CD4-positive, alpha-beta T cell treated with Interleukin-17A for 1 hour (primary cell): ENCODE measurements at places on chromosomes 1 and 21.
A peak's percentile ranks its signal among the peaks of the same experiment; 100 is the strongest.

DNA sequence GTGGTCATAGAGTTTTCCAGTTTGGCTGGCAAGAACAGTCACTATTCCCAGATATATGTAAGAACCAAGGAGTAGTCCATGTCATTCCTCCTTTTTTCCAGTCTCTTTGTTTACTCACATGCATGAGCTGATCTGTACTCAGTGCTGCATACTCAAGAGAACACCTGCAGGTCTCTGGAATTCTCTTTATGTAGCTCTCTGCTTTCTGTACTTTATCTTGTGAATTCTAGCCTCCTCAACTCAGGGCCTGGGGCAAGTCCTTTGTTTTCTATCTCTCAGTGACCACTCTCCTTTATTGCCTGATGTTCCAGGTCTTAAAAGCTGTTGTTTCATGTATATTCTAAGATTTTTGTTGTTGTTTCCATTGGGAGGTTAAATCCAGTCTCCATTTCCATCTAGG lies 478.9 kb downstream of the DPYD start:
- DNase-seq, result no peak

DNA sequence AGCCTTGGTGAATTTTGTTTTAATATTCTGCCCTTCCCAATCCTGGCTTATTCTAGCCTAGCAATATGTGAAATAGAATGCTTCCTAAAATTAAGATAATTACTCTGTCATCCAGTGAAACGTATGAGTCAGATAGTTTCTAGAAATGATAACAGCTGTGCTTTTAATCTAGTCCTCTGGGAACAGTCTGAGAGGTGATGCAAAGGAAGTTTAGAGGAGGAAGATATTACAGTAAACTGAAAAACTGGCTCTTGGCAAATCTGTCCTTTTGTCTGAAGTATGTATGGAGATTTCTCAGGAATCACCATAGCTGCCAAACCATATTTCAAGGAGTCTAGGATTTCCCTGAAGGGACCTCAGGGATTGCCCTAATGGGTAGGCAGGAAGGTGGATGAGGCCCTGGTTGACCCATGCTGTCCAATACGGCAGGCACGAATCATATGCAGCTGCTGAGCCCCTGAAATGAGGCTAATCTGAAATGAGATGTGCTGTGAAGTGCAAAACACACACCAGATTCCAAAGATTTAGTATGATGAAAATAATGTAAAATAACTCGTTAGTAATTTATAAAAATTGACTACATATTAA lies 70.8 kb upstream of the LBR start:
- no peak for DNase-seq

DNA sequence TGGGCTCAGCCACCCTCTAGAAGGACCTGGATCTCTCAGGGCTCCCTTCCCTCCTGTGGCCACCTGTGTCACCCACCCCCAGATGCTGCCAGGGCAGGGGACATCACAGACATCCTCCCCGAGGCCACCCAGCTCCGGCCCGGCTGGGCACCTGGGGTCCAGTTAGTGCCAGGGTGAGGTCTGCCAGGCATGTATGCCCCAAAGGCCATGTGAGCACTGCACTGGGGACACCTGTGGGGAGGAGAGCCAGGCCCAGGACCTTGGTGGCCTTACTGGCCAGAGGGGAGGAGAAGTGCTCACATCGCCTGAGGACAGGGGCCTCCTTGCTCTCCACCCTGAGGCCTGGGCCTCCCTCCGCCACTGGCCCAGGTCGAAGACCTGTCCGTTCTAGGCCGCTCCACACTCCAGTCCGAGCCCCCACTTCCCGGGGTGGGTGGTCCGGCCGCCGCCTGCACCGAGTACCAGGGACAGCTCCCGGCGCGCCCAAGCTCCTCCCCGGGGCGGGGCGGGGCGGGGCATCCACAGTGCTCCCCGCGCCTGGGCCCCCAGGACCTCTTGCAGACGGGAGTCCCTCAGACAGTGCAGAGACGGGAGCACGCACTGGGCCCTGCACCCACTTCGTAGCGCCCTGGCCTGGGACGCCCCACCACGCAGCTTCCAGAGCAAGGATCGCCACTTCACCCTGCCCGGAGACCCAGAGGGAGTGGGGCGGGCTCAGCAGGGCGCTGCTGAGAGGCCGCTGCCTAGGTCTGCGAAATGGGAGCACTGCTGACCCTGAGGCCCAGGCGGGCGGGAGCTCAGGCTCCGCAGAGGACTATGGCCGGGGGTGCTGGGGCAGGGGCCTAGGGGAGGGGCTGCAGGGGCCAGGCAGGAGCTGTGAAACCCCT lies 34.3 kb upstream of the CCDC27 start:
- no peak for DNase-seq

- DNase-seq, result no peak
These were observed 81.0 kb downstream of the RPS6KC1 start for GRCh38 chr1:213131851-213132655.

DNA sequence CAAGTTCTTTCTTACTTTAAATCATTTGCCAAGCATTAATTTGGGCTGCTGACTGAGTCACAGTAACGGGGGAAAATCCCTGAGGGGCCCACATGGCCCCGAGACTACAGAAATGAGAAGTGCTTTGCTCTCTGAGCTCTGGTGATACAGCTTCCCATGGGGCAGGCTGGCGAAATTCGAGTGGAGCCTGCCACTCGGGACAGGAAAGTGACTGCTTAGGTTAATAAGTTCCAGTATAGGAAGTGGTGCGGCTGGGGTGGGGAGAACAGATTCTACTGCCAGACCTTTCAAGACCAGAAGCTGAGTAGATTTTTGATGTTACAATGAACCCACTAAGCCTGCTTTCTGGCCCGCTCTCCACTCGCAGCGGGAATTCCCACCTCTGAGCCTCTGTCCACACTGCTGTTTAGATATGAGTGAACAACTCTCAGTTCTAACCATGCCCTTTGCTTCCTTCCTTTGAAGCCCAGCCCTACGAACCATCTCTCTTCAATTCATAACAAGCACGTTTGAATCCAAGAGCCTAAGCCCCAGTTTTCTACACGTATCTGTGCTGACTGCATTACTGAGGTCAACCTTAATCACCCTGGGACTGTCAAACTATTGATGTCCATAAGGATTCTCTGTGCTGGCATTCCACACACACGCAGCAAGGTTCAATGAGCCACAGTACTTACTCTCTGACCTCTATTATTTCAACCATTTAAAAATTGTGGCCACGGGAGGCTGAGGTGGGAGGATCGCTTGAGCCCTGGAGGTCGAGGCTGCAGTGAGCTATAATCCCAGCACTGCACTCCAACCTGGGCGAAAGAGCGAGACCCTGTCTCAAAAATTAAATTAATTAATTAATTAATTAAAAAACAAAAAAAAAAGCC lies 9.6 kb downstream of the ZBTB17 start:
- peak; percentile 64 for DNase-seq

DNA sequence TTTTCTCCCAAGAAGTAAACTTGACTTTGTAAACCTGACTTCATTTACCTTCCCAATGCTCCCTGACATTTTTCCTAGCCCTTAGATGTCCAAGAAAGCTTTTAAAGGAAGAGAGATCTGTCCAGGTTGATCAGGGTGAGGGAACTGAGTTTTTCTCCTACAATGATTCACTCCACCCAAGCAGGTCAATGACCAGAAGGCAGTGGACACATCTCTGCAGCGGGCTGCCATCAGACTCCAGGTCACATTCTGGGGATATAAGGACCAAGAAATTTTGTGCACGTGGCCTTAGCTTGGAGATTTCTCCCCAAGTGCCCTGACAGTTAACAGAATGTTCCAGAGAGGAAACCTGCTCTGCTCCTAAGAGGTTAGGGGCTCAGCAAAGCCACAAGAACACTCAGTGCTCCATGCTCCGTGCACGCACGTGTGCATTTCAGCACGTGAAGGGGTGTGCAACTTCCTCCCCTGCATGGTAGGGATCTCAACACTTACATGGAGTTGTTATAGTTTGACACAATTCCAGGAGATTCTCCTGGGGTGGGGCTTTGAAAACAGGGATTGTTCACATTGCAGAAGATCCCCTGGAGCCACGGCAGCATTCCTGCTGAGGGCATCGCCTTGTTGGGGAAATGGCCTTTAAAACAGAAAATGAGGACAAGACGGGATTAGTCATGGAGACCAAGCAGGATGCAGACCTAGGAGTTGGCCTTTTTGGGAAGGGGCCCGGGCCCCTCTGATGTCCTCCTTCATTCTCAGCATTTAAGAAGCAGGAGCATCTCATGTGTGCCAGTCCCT lies 9.8 kb downstream of the ABCA4 start:
- no peak for DNase-seq

- no peak for DNase-seq
These were observed 2.8 kb downstream of the TAL1 start for GRCh38 chr1:47229031-47229885.

DNA sequence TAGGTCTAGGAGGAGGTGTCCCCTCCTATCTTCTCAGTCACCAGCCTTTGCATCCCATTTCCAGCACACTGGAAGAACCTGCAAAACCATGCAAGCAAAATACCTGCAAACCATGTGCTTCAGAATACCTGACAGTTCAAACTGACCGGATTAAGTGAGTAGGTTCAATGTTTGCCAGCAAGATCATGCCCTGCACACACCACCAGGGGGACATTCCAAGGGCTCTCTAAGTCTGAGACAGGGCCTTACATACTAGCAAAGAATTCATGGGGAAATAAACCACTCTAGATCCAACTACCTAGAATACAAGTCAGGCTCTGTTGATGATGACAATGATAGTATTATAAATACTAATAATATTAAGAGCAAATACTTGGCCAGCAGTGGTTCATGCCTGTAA lies 27.6 kb downstream of the INPP5B start:
- no peak for DNase-seq

GRCh38 chr1:45541193-45541592 lies 9.4 kb upstream of the AKR1A1 start:
- DNase-seq, result no peak

GRCh38 chr1:77545970-77546369 lies 136.5 kb downstream of the ZZZ3 start:
- no peak for DNase-seq

DNA sequence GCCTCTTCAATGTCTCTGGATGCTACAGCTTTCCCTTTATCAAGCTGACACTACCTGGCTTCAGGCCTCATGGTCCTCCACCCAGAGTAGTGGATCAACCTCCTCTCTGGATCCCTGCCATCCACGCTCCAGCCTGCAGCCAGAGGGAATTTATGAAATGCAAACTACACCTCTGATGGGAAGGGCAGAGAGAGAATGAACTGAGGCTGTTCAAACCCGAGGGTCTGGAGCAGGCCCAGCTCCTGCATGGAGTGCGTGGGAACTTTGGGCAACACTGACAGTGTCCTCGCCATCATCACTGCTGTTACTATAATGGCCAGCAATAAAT lies 157.8 kb downstream of the TRABD2B start:
- DNase-seq, result no peak

- no peak for DNase-seq
These were observed 14.1 kb downstream of the ZBTB18 start for GRCh38 chr1:244065063-244065793.

- no peak for DNase-seq
These were observed 619.4 kb downstream of the KIF26B start for GRCh38 chr1:245774196-245774595.

GRCh38 chr1:205523891-205524793 lies 19.7 kb downstream of the CDK18 start:
- peak; percentile 74 for DNase-seq

DNA sequence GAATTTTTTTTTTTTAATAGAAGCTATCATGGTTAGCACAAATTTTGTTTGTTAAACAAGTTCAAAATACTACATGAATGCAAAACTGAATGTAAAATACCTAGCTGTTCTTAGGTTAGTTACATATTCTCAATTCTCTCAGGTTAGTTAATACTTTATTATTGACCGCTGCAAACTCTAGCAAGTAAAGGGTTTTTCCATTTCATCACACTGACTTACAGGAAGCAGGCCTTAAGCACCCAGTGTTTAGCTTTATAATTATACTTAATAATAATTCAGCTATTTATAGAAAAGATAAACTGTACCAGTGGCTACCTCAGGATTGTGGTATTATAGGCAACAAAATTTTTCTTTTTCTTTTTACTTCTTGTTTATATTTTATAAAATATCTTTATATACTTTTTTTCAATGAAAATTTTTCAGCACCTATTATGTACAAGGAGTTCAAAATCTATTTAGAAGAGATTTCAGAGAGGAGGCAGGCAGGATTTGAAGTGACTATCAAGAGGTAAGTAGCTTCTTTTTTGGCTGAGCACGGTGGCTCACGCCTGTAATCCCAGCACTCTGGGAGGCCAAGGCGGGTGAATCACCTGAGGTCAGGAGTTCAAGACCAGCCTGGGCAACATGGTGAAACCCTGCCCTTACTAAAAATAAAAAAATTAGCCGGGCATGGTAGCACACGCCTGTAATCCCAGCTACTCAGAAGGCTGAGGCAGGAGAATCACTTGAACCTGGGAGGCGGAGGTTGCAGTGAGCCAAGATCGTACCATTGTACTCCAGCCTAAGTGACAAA lies 17.9 kb downstream of the PLPP3 start:
- DNase-seq, result no peak

GRCh38 chr1:36137226-36137625 lies 12.1 kb downstream of the TRAPPC3 start:
- no peak for DNase-seq

GRCh38 chr1:112359961-112360767 lies 35.9 kb upstream of the CTTNBP2NL start:
- no peak for DNase-seq

- no peak for DNase-seq
These were observed 246.3 kb downstream of the FGGY start for GRCh38 chr1:59543211-59543668.

DNA sequence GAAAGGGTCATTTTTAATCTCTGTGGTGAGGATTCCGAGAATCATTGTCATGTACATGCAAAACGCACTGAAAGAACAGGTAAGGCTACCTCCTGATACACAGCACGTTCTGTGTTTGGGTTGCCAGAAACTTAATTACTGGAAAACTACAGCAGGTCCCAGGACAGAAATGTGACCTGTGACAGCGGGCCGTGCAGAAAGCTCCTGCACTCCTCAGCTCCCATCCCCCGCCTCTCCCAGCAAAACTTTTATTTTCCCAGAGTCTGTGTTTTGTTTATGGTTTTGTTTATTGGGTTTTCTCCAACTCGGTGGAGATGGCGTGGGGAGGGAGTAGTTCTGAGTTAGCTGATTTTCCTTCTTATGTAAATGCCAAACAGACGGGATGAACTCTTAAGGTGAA lies 44.7 kb downstream of the SLC44A3 start:
- DNase-seq, result no peak
